Naive thymus-derived CD4-positive, alpha-beta T cell (primary cell): ENCODE measurements at places on chromosomes 4 and X.

DNA sequence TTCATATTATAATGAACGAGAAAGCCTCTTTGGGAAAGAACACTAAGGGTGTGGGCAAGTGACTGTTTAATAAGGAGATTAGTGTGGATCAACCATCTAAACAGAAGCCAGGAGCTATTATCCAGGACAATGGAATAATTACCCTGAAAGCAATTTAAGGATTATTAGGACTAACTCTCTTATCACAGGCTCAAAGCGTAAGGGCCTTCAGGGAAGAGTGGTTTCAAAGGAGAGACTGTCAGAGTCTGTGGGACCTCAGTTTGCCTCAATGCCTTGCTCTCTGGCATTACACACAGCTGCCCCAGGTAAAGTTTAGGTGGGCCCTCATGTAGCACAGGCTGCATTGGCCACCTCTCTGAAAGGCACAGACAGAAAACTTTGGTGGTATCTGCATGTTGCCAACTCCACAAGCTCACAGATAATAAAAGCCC, 717.2 kb upstream of the ADGRL3 start:
- no peak for DNase-seq

GRCh38 chr4:4841156-4841555, 18.3 kb upstream of the MSX1 start:
- no peak for DNase-seq

GRCh38 chr4:103457566-103457965, 259.4 kb upstream of the CENPE start:
- no peak for DNase-seq

GRCh38 chr4:48949086-48949485, 37.0 kb upstream of the CWH43 start:
- no peak for DNase-seq

DNA sequence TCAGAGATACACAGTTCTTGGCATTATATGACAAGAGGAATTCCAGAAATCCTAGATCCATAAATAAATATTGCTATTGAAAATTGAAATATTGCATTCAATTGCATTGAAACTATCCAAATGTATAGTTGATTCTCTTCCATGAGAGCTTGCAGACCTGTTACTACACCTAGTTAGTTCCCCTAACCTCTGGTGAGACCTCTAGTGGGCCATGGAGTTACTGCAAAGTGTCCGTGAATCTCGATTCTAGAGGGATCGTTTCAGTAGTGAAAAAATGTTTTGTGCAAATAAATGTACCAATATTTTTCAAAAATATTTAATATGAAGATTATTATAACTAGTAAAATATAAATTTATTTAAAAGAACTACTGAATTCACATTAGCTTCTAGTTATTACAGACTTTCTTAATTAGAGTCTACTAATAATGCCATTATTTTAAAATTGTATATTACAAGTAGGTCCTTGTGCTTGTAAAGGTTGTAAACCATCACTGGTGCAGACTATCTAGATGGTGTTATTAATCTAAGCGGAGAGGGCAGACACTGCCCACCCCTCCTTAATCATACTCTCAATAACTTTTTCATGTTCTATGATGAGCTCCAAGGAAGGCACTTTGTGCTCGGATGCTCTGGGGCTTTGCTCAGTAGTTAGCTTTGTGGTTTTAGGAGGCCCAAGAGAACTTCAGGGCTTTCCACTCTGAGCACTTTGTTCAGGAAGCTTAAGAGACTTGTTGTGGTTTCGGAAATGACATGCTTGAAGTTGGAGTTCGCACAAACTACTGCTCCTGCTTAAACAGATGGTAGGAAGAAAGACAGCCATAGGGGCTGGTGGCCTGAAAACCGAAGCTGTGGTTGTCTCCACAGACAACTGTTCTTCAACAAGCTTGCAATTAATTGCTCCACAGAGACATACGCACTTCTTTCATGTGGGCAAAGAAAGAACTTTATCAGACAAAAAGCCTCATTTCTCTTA, 42.8 kb downstream of the IL21 start:
- DNase-seq = peak; percentile 92

- DNase-seq = no peak
Measured at GRCh38 chr4:63566658-63567057, 842.6 kb downstream of the TECRL start.

GRCh38 chrX:5915783-5916182, 312.9 kb downstream of the NLGN4X start:
- no peak for DNase-seq

GRCh38 chr4:141356963-141357335, 136.3 kb downstream of the ZNF330 start:
- no peak for DNase-seq

DNA sequence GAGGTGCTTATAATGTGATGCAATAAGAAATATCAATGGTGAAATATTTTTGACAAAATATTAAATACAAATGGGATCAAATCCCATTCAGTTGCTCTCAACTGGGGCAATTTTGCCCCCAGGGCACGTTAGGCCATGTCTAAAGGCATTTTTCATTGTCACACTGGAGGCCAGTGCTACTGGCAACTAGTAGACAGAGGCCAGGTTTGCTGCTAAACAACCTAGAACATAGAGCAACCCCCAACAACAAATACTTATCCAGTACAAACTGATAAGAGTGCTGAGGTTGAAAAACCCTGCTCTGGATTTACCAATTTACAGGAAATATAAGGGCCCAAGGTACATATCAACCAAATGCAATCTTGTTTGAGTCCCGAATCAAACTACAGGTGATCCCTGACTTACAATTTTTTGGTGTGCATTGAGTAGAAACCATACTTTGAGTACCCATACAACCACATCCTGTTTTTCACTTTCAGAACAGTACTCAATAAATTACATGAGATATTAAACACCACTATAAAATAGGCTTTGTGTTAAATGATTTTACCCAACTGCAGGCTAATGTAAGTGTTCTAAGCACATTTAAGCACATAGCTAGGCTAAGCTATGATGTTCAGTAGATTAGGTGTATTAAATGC, 237.5 kb downstream of the HNRNPD start:
- peak; percentile 54 for DNase-seq

GRCh38 chr4:579543-580175, 3.6 kb upstream of the TMEM271 start:
- no peak for DNase-seq

DNA sequence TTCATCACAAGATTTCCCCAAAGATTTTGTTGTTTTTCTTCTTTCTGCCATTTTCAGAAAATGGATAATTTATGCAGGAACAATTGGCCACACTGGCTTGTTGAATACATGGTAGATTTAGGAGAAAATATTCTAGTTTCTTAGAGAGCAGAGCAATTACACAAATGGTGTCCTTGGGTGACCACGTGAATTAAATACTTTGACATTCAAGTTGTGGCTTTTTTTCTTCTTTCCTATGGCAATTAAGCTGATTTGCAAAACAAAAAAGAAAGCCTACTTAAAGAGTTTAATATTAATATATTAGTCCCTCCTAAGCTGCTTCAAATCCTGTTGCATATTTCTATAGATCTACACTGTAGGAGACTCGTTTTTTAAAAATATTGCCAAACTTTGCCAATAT, 133.0 kb upstream of the HTR2C start:
- no peak for DNase-seq

DNA sequence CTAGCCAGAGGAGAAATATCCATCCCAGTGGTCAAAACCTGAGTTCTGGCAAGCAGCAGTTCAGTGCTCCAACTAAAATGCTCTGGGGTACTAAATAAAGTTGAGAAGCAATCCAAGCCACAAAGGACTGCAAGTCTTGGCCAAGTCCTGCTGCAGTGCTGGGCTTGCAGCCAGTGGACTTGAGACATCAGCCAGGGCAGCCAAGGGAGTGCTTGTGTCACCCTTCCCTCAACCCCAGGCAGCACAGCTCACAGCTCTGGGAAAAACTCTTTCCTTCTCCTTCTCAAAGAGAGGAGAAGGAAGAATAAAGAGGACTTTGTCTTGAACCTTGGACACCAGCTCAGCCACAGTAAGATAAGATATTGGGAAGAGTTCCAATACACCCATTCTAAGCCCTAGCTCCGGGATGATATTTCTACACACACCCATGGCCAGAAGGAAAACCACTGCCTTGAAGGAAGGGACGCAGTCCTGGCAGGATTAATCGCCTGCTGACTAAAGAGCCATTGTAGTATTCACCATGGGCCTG, 99.8 kb downstream of the PTCHD1 start:
- no peak for DNase-seq

DNA sequence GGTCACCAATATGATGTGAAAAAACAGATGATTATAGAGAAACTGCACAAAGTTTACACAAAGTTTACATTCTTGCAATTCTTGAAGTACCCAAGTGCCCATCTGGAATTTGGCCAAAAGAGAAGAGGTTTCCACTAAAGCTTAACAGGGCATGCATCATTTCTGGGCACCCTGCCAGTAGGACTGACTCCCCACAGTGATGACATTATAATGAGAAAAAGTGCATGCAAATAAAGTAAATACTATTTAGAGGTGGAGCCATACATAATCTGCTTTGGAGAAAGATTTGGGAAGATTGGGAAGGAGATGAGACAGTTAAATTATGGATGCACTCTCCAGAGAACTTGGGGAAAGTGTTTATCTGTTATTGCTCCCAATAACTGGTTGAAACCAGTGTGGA, 93.7 kb upstream of the TRPC3 start:
- no peak for DNase-seq
